ENCODE measurements at places on chromosomes 16 and 17.

DNA sequence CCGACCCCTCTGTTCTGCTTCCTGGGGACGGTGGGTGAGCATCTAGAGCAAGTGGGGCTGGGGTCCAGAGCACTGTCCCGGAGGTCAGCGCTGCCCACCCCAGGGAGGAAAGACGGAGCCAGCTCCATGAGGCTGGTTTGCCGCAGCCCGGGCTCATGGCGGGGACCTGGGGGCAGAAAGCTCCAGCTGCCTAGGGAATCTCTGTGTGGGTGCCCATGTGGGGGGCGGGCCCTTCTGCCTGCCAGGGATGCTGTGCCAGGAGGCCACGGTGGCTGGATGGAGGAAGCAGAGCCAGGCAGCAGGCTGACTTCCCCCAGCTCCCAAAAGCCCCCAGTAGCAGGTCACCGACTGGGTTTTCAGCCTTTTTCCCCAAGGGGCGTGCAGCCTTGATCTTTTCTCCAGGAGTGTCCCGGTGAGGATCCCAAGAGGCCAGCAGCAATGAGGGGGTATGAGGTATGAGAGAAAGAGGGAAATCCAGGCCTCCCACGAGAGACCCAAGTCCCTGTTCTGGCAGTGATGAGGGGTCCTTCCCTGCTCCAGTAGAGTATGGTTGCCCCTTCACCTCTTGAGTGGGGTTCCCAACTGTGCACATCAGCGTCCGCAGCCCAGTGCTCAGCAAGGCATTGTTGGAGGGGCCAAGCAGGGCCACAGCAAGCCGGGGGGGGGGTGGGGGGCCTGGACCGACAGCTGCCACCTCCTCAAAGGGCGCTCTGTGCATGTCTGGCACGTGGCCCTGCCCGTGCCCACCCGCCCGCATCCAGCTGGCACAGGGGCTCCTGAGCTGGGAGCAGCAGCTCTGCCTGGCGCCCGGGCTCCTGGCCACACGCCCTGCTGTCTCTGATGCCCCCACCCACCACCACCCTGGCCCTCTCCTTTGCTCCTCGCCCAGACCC lies 15.6 kb upstream of the BCAR1 start:
- DNase-seq: no peak

DNA sequence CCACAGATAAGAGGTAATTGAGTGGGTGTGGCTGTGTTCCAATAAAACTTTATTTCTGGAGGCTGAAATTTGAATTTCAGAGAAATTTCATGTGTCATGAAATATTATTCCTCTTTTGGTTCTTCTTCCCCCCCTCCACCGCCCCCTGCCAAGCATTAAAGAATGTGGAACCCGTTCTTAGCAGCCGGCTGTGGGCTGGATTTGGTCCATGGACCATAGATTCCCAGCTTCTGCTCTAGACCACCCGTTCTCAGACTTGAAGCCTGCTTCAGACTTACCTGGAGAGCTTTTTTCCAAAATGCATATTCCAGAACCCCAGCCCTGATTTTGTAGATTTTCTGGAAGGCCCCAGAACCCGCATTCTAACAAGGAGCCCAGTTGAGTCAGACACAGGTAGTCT lies 15.1 kb upstream of the LASP1NB start:
- DNase-seq: no peak

DNA sequence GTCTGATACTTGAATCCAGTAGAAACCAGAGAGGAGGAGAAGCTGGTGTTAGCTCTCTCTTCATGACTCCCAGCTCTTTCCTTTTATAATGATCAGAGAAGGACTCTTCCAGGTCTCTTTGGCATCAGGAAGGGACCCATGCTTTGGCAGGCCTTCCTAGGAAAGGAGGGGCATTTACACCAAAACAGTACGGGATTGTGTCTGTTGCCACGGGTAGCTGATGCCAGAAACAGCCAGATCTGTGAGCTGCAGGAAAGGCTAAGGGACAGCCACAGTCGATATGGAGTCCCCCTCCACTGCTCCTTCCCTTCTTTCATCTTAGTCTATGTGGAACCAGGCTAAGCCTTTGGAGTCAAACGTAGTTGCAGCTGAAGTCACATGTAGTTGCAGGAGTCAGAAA lies 9.3 kb downstream of the CEP295NL start:
- no peak for DNase-seq

DNA sequence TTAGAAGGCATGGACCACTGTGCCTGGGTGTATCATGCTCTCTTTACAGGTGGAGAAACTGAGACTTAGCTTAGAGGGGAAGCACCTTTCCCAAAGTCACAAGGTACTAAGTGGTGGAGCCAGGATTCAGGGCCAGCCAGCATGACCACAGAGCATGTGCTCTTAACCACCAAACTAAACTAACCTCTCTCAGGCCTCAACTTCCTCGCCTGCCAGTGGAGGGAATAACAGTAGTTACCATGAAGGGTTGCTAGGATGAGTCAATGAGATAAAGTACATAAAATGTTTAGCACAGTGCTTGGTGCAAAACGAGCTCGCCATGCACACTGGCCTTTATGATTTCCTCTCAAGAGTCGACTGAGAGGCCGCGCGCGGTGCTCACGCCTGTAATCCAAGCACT lies 6.4 kb upstream of the MYO1C start:
- DNase-seq: no peak

- DNase-seq: no peak
These were observed 117.2 kb downstream of the MAF start for GRCh38 chr16:79483336-79483735.

DNA sequence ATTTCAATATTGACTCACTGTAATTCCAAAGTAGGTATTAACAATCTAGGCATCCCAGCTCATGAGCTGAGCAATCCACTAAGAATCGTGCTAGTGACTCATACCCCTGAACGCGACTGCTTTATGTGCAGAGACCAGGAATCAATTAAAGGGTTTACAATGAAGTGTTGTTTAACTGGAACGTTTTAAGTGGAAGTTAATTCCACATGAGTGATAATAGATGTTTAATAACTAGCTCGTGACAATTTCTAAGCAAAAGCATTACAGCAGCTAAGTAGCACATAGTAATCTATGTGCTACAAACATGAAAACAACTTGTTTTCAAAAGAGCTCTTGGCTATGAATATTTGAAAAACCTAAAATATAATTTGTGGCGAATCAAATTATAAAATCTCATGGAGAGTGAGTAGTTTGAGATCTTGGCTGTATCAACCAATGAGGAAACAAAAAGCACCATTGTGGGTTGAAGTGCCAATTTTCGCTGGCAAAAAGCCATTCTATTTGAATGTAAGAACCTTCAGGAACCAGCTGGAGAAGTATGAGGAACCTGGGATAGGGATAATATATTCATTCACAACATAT lies 9.4 kb downstream of the GJC1 start:
- DNase-seq: no peak

GRCh38 chr16:87954826-87955225 lies 3.6 kb downstream of the BANP start:
- no peak for DNase-seq

GRCh38 chr17:45070809-45071208 lies 9.7 kb downstream of the NMT1 start:
- DNase-seq: no peak
